Natural killer cell (primary cell): ENCODE measurements at places on chromosomes 1 and 21. TPM values are rescaled to one million over a fixed set of nuclear protein-coding genes. Genes with fewer than 3 reads are reported as not detected.
A peak's percentile ranks its signal among the peaks of the same experiment; 100 is the strongest.

The NBPF4 gene
- not detected for total RNA-seq

The PPP2R5A gene
- total RNA-seq, result 86.4 TPM

The LENEP gene
- total RNA-seq, result not detected

The RNU1-4 gene
- 3,038 TPM for total RNA-seq

The ARHGAP29 gene
- total RNA-seq, result 0.07 TPM

The BARHL2 gene
- total RNA-seq, result not detected

The OR2G2 gene
- not detected for total RNA-seq

The ANGPTL3 gene
- total RNA-seq, result not detected

The CHI3L2 gene
- 21.1 TPM for total RNA-seq

The PTPRC gene
- 1,142 TPM for total RNA-seq

The SEC16B gene
- not detected for total RNA-seq

The GJA4 gene
- not detected for total RNA-seq

The LCE2B gene
- total RNA-seq, result not detected

The PLA2G2C gene
- not detected for total RNA-seq

The EVA1B gene
- total RNA-seq, result 4.0 TPM

The C1QA gene
- not detected for total RNA-seq

The C1orf50 gene
- 17.1 TPM for total RNA-seq

GRCh38 chr1:163381487-163382184 is 59.9 kb downstream of the NUF2 start:
- no peak for DNase-seq

GRCh38 chr1:232805269-232806185 is at the start of gene MAP10:
Gene MAP10, plus strand, starts transcription at chr1:232805416. Its CDS starts 34 bp downstream, at chr1:232805450.
- peak; percentile 84 for DNase-seq

- no peak for DNase-seq
Measured at GRCh38 chr1:36279110-36279788, 26.9 kb upstream of the SH3D21 start.

DNA sequence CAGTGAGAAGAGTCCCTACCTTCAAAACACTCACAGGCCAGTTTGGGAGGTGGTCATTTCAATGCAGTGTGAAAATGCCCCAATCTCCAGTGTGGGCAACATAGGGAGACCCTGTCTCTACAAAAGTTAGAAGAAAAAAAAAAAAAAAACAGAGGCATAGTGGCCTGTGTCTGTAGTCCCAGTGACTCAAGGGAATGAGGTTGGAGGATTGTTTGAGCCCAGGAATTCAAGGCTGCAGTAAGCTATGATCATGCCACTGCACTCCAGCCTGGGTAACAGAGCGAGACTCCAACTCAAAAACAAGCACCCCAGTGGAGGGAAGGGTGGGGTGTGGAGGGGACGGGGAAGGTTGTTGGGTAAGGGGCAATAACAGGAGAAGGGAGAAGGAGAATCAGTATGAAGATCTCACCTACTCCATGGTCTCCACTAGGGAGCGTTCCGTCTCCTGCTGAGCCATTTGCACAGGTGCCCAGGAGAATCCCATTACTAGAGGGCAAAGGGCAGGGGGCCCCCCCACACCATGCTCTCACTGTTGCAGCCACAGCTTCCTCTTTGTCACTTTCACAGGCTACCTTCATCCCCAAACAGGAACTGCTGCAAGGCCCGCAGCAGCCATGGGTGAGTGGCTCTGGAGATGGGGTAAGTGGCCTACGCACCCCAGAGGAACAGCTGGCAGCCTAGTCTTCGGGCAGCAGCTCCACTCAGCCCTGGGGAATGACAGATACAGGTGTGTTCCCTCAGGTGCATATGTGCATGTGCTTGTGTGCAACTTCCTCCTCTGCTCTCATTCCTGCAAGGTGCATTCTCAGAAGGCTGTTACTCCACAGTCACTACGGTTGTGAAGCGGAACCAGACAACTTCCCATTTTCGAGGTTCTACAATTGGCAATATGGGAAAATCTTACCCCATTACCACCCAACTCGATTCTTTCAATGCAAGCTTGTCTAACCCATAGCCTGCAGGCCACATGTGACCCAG is 87.9 kb upstream of the LYST start:
- DNase-seq, result peak; percentile 69

DNA sequence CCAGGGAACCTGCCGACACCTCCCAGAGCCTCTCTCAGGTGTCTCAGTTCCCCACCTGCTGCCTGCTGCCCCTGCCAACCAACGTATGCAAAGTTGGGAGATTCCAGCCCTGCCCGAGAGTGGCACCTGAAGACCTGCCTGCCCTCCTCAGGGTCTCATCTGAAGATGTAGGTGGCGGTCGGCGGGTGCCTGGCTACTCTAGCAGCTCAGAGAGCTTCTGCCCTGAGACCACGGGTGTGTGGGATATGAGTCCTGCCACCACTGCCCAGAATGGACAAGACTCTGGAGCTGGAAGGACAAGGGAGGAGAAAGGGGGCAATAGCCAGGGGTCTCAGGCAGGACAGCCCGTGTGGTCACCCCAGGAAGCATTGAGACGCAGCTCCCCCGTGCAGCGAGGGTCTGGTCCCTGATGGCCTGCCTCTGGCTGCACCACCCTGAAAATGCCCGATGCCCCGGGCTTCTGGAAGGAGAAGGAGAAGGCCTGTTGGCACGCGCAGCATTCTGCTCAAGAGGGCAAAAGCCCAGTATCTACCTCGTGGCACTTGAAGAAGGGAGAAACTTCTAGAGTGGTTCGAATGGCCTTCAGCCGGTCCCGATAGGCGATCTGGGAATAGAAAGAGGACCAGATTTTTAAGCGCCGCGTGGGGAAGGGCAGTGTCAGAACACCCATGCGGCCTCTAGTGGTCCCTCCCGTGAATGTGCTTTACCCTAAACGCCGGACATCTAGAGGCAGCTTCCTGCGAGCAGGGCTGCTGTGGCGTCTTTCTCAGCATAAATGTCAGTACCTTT is 88.8 kb downstream of the STUM start:
- DNase-seq, result no peak

- no peak for DNase-seq
Measured at GRCh38 chr1:117739504-117739903, 133.7 kb downstream of the TENT5C start.

DNA sequence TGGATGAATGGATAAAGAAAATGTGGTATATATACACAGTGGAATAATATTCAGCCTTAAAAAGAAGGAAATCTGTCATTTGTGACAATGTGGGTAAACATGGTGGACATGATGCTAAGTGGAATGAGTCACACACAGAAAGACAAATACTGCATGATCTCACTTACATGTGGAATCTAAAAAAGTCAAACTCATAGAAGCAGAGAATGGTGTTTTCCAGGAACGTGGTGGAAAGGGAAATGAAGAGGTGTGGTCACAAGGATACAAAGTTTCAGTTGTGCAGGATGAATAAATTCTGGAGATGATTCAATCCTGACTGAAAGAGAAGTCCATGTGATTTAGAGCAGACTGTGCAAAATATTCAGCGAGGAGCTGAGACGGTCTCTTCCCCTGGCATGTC is 56.6 kb downstream of the RYR2 start:
- no peak for DNase-seq

- peak; percentile 21 for DNase-seq
Measured at GRCh38 chr1:115980998-115981993, 5.0 kb downstream of the SLC22A15 start.

DNA sequence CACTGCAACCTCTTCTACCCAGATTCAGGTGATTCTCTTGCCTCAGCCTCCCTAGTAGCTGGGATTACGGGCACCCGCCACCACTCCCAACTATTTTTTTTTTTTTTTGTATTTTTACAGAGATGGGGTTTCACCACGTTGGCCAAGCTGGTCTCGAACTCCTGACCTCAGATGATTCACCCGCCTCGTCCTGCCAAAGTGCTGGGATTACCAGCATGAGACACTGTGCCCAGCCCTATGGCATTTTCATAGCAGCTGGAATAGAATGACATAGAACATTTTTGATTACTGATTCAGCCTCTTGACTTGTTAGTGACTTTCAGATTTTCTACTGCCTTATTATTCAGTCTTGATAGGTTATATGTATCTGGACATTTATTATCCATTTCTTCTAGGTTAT is 1046.2 kb downstream of the AMY1C start:
- no peak for DNase-seq

- DNase-seq, result no peak
Measured at GRCh38 chr1:232921381-232921780, 29.0 kb upstream of the NTPCR start.

- no peak for DNase-seq
Measured at GRCh38 chr1:43944860-43945259, 1.9 kb upstream of the IPO13 start.

DNA sequence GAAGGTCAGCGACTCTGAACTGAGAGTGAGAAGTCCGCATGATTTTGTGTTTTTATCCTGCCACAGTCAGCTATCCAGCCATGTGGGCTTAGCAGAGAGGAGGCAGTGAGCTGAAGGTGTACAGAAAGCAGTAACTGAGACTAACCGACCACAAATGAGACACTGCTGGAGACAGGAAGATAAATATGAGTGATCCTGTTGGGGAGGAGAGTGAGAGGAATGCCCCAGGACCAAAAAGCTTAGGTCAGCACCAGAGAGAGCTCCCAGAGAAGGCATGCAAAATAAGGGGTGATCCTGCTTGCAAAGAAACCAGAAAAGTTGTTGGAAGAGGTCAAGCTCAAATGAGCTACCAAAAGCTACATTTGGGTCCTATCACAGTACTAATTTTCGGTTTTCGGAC is 63.7 kb downstream of the HLCS start:
- no peak for DNase-seq

DNA sequence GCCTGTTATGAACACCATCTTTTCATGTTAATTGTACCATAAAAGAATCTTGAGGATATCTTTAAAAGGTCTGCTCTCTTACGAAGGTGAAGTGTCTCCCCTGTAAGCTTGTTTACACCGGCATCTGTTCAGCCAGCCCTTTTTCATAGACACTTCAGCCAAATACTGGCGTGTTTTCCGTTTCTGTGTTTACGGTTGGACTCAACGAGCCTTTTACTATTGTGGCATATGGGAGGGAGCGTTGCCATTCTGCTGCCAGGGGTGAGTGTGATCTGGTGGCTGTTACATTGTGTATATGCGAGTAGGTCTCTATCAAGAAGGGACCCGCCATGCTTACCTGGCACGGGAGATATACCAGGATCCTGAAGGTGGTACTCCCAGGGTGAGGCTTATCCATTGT is 433.8 kb downstream of the CAMTA1 start:
- DNase-seq, result no peak

DNA sequence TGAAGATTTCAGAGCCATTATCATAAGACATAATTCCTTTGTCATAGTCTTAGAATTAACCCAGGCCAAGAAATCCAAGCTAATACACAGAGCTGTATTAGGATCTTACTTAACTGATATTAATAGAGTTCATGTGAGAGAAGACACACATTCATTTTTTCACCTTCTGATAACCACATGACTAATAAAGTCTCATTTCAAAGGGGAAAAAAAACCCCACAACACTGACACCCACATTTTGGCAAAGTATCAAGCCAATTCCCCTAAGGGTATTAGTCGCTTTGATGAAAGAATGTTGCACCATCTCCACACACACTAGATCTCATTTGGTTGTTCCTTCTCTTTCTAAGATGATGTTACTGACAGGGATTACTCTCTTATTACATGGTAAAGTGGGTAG is 344.4 kb upstream of the ESRRG start:
- no peak for DNase-seq

GRCh38 chr21:33588485-33589335 is at the start of gene DONSON:
Gene DONSON, minus strand, starts transcription at chr21:33588684. Its CDS starts 43 bp downstream, at chr21:33588641.
- DNase-seq, result peak; percentile 93

DNA sequence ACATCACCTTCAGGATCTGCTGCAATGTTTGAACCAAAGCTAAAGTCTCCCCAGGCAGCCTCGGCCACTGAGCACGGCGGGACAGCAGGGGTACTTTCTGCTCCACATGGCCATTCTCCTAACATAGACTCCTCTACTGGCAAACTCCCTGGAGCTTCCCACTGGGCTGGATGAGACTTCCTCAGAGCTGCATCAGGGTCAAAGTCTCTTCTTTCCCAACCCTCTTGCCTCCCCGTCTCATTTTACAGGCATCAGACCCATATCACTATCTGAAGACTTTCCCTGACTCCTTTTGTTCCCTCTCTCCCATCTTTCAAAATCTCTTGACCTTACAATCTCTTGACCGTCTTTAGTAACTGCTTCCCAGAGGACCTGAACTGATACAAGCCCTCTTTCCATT is 42.2 kb upstream of the KIRREL1 start:
- no peak for DNase-seq

GRCh38 chr1:22184892-22185612 is 42.2 kb upstream of the WNT4 start:
- no peak for DNase-seq

GRCh38 chr21:38614558-38614957 is 116.3 kb upstream of the ERG start:
- DNase-seq, result no peak

- DNase-seq, result peak; percentile 2
Measured at GRCh38 chr1:41351262-41352151, 9.7 kb upstream of the FOXO6 start.

DNA sequence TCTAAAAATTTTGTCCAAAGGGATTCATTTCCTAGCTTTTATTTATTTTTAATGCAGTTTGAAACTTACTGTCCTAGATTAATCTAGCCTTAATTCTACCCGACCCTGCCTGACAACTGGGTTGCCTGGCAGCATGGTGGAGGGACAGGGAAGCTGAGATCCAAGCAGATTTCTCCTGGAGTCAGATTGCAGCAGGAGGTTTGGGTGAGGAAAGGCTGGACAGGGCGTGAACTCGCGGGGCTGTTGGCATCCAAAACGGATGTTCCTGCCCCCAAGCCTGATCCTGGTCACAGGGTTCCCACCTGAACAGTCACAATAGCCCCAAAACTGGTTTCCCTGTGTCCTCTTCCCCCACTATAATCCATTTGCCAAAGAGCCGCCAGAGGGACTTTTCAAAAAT is 23.2 kb downstream of the TCEA3 start:
- DNase-seq, result no peak
